ENCODE measurements at places on chromosomes 11 and 22. TPM values are rescaled to one million over a fixed set of nuclear protein-coding genes. Genes with fewer than 3 reads are reported as not detected.

The INPPL1 gene
- total RNA-seq, result 78.4 TPM

The DYNC2H1 gene
- total RNA-seq, result 55.8 TPM

The MUC5B gene
- total RNA-seq, result not detected

The CHEK2 gene
- 26.8 TPM for total RNA-seq

The NXF1 gene
- total RNA-seq, result 49.2 TPM

The OR8H1 gene
- not detected for total RNA-seq

The PGA5 gene
- total RNA-seq, result not detected

The OR4A16 gene
- not detected for total RNA-seq

The PRSS23 gene
- total RNA-seq, result 189 TPM

The OR52A1 gene
- not detected for total RNA-seq

The TYR gene
- not detected for total RNA-seq

The MMP1 gene
- total RNA-seq, result 122 TPM

The KIAA1671 gene
- 14.6 TPM for total RNA-seq

The CARD10 gene
- total RNA-seq, result 2.1 TPM

The RIC3 gene
- total RNA-seq, result not detected

The DUSP8 gene
- total RNA-seq, result 0.59 TPM

The C11orf21 gene
- total RNA-seq, result not detected

The EFEMP2 gene
- 91.1 TPM for total RNA-seq

The CCDC73 gene
- total RNA-seq, result not detected

The GLB1L2 gene
- total RNA-seq, result 0.32 TPM

The APOL5 gene
- total RNA-seq, result not detected

The MFRP gene
- not detected for total RNA-seq

The INS gene
- total RNA-seq, result not detected

The C11orf97 gene
- total RNA-seq, result not detected

The F2 gene
- not detected for total RNA-seq

The OR9Q1 gene
- not detected for total RNA-seq

The DKK3 gene
- total RNA-seq, result 328 TPM

The TENM4 gene
- total RNA-seq, result 57.3 TPM

The LRRC75B gene
- 7.1 TPM for total RNA-seq

The OR56B1 gene
- total RNA-seq, result not detected

The GGT1 gene
- total RNA-seq, result 5.4 TPM

The MS4A7 gene
- total RNA-seq, result not detected

The OR52I2 gene
- total RNA-seq, result not detected

The SCGB1D2 gene
- not detected for total RNA-seq

The LDHAL6A gene
- total RNA-seq, result not detected

The TRIM48 gene
- total RNA-seq, result not detected

The PIWIL4 gene
- 2.5 TPM for total RNA-seq

The CSNK2A3 gene
- 2.1 TPM for total RNA-seq

The CASP1 gene
- total RNA-seq, result 14.8 TPM

The CBY1 gene
- total RNA-seq, result 14.5 TPM

The YIF1A gene
- total RNA-seq, result 152 TPM

The ACR gene
- total RNA-seq, result not detected

The CASP12 gene
- total RNA-seq, result not detected

The GGTLC3 gene
- total RNA-seq, result not detected

The PHETA2 gene
- 15.7 TPM for total RNA-seq

The KRTAP5-1 gene
- total RNA-seq, result not detected

The MMP11 gene
- 15.4 TPM for total RNA-seq

The OR5L2 gene
- not detected for total RNA-seq

The BBOX1 gene
- not detected for total RNA-seq

The HORMAD2 gene
- total RNA-seq, result not detected

The GGT5 gene
- total RNA-seq, result 0.23 TPM

The ELMOD1 gene
- 2.8 TPM for total RNA-seq

The PELI3 gene
- total RNA-seq, result 8.6 TPM

All from smooth muscle cell of the umbilical artery (primary cell).